ENCODE measurements at places on chromosomes 13 and 19.

DNA sequence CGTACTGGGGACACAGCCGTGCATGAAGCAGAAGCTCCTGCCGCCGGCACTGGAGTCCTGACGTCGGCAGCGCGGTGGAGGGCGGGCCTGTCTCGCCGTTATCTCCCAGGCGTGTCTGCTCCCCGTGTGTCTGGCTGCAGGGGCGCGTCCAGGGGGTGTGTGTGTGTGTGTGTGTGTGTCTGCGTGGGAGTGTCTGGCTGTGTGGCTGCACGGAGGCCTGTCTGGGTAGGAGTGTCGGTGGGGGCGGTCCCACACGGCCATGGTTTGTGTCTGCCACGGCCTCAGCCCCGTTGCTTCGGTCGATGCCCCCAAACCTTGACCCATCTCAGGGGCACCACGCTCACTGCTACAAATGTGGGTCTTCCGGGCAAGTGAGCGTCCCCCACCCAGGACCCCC is 18.3 kb downstream of the ARID3A start:
- no peak for DNase-seq

DNA sequence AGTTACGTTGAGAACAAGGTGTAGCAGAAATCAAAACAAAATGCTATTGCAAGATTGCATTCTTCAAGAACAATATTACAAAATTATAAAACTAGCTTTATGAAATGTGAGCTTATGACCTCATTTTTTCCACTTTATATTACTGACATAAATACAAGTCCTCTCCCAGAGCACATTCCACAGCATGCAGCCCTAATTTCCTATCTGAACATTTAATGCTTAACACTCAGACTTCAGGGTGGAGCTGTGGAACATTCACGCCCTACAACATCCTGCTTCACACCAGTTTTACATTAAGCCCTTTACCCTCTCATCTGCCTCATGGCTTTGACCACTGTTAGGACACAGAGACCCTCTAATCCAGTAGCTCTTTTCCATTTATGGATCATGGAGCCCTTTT is 65.5 kb downstream of the EPSTI1 start:
- no peak for DNase-seq

DNA sequence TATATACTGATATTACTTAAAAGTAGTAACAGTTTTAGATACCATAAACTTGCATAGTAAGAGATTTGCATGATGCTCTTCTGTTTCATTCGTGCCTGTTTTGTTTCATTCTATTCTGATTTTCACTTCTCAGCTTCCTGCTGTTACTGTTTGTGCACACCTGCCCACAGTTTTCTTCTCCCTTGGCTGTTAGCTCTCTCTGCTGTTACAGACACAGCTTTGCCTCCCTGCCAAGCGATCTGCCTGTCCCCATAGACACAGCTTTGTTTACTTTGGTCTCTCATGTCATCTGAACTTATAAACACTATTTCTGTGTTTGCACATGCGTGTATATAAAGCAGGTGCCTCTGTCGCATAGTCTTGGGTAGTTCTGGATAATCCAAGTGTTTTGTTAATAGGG is 21.4 kb upstream of the UPF3A start:
- no peak for DNase-seq

DNA sequence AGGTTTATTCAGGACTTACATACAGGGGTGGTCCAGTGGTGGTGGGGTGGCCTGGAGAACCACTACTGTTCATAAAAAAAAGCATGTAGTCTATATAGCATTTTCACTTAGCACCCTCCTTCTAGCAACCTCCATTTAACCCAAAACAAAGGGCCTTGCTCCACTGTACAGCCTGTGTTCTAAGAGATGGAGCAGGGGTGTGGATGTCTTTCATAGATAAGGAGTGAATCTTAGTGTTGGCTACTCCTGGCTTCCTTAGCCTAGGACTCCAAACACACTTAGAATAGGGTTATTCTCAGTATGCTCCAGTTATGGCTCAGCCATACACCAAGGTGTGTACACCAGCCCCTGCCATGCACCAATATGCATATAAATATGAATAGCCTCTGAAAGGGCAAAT is 95.2 kb downstream of the ELF1 start:
- DNase-seq = no peak

- DNase-seq = no peak
Observed at GRCh38 chr13:78497702-78498355, 105.5 kb downstream of the POU4F1 start.

DNA sequence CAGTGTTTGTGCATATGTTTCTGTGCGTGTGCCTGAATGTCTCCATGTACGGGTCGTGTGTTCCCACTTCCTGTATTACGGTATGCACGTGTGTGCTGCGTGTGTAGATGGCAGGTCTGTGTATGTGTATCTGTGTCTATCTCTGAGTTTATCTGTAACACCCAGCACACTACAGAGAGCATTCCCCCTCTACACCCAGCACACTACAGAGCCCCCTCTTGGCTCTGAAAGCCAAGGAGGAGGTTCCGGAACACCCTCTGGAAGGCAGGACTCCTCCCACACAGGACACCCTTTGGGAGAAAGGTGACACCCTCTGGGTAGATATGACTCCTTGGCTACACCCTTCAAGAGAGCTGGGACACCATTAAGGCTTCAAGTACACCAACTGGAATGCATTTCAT is 2.1 kb upstream of the ERFL start:
- DNase-seq = no peak

DNA sequence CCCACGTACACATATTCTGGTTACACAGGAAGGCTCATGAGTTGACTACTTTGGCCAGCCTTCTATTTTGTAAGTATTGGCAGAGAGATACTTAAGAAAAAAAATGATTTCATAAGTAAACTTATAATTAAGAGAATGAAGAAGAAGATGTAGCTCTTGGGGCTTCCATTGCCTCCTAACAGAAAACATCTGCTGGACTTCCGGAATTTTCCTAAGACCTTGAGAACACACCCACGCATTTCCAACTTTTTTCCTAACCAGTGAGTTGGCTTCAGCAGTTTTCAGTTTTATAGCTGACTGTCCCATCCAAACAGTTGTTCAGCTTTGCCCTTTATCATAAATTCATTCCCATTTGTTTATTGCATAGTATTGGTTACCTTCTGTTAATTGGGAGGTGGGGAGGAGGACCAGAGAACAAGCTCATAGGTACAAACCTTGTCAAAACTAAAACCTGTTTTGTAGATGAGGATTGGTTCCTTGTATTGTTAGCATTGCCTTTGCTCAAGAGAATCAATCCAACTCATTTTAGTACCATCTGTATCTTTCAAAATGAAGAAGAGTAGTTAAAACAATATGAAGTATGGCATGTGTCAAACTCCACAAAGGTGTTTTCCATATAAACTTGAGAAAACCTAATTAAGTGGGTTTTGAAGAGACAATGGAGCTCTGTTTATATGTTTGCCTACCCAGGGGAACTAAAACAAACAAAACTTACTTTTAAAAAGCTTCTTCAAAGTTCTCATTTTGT is 93.9 kb downstream of the COL4A2 start:
- DNase-seq = no peak

DNA sequence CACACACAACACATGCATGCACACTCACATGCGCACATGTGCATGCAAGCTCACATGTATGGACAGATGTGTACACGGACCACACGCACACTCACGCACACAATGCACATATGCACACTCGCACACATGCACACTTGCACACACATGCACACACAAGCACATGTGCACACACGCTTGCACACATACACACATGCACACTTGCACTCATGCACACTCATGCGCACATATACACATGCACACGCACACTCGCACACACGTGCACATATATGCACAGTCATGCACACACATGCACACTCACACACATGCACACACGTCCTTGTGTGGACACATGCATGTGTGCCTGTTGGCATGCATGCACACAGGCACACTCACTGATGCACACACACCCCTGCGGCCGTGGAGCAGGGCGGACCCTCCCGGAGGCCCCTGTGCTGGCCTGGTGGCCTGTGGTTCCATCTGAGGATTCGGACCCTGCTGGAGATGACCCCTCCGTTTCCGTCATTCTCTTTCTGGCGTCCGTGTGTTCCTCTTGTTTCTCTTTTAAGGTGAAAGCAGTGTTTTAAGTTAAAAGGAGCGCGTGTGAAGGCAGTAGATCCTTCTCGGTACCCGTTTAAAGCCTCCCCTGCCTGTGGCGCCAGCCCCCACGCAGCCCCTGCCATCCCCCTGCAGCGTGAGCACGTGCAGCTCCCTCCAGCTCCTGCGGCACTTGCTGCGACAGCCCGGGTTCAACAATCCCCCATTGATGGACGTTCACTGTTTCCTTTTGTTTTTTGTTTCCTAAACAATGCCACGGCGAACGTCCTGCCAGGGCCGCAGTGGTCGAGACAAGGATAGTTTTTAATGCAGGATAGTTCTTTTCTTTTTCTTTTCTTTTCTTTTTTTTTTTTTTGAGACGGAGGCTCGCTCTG is 5.6 kb downstream of the NDUFS7 start:
- DNase-seq = no peak

DNA sequence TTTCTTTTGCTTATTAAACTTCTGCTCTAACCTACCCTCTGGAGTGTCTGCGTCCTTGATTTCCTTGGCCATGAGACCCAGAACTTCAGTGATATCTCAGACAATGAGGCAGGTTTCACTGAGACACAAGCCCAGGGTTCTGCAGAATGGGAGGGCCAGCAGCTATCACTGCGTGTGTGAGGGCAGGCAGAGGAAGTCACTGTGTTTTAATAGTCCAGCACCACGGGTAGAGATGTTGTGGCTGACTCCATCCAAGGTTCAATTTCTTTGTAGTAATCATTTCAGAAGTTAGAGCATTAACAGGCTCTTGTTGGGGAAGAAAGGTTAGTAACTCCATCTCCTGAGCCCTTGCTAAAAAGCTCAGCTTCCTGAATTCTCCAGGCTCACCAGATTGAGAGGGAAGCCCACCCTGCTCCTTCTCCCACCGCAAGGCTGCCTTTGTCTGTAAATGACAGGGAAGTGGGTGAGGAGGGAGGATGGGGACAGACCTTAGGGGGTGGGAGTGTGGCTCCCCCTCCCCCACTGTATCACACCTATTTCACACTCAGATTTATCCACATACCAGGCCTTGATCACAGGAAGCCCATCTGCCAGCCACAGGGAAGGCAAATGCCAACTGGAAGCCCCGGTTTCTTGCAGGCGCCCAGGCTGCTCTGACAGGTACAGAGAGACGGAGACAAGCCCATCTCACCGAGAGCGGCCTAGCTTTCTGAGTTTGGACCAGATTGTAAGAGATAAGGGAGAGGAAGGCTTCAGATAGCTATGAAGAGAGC is 2.1 kb downstream of the C19orf12 start:
- DNase-seq = no peak

GRCh38 chr19:50195224-50195623 is 8.2 kb upstream of the MYH14 start:
- DNase-seq = no peak

DNA sequence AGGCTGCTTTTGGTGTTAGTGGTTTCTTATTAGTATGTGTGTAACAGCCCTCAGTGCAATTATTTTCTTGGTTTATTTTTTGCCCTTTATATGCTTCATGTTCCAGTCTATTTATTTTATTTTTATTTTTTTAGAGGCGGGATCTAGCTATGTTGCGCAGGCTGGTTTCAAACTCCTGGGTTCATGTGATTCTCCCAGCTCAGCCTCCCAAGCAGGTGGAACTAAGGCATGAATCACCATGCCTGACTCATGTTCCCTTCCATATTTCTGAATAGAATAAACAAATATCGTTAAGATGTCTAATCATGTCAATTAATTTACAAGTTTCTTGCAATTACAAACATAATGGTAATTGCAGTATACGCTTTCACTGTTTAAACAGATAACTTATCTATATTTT is 11.7 kb downstream of the SKA3 start:
- DNase-seq = no peak

DNA sequence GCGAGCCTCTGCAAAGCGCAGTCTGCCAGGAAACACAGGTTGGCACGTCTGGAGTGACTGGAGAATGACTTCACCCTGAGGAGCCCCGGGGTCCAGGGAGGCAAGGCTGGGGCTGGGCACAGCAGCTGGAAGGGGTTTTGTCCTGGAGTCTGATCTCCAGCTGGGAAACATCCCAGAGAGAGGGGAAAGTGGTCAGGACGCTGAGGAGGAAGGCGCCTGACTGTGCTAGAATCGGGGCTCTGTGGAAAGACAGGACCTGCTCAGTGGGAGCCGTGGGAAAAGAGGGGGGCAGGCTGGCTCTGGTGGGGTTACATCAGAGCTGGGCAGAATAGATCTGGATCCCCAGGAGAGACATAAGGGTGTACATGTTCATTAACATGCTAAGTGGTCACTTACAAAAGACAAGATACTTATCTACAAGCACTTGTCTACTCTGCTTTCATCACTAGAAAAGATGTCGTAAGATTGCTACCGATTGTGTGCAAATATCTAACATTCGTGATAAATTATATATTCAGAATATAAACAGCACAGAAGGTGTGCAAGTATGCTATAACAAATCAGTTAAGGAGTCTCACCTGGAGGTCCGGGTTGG is 106.6 kb downstream of the COL4A1 start:
- no peak for DNase-seq

- no peak for DNase-seq
Observed at GRCh38 chr13:107743526-107743925, 471.8 kb downstream of the LIG4 start.

DNA sequence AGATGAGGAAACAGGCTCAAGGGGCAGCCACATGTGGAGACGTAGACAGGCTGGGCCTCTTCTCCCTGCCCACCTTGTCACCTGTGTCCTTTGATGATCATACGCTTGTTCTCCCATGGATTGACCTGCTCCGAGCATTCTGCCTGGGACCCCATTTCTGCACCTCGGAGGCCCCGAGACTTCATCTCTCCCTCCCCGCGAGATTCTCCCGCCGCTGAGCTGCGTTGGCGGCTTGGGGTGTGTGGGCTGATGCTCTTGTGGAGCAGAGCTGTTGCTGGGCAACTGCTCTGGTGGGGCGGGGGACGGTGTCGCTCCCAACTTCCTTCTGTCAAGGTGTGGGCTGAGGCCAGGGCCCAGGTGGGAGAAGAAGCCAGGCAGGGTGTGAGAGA is 22.1 kb downstream of the MAST3 start:
- peak; percentile 42 for DNase-seq

- no peak for DNase-seq
Observed at GRCh38 chr13:109418111-109418510, 368.3 kb downstream of the IRS2 start.

GRCh38 chr13:110618167-110618566 is 2.8 kb downstream of the NAXD start:
- no peak for DNase-seq

- no peak for DNase-seq
Observed at GRCh38 chr19:9885077-9885552, 50.0 kb downstream of the PIN1 start.

DNA sequence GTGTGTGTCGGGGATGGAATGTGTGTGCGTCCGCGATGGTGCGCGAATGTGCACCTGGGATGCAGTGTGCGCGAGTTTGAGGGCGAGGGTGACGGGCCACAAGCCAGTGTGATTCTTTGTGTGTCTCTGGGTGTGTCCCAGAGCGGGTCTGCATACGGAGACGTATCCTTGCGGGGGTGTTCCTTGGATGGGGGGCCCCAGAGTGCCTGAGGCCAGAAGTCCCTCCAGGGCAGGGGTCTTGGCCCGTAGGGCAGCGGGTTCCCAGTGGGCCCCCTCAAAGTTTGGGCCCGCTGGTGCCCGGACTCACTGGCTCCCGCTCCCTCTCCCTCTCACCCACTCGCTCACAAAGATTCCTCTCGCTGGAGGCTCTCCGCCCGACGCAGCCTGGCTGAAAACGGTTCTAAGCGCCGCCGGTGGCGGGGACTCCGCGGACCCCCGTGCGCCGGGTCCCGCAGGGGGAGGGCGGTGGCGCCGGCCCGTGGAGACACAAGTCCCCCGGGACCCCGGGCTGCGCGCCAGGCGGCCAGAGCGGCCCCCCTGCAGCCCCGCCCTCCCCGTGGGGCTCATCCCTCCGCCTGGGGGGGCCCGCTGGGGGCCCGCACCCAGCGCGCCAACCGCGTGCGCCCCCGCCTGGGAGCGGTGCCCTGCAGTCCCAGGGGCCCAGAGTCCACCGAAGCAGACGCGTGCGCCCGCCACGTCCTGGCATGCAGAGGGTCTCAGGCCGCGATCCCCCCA is 886 bp downstream of the CRLF1 start:
- no peak for DNase-seq
